ENCODE measurements at places on chromosomes 3 and 15.

GRCh38 chr15:80242802-80243201 lies 9.2 kb downstream of the CTXND1 start:
- DNase-seq, result no peak

GRCh38 chr15:99100245-99101173 lies 4.4 kb upstream of the SYNM start:
- peak; percentile 7 for DNase-seq

DNA sequence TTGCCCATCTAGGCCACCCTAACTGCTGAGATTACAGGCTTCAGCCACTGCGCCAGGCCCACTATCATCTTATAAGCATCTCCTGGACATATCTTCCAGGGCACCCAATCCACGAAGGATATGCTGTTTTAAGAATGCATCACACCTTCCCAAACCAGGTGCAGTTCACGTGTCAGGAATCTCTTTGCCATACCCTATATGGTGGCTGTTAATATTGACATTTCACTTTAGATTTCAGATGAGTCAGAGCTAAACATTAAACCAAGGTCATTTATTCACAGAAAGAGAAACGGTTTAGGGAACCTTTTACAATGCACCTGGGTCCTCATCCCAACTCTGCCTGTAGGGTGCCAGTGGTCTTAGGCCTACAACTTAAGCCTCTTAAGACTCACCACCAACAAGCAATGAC lies 85.7 kb downstream of the TBL1XR1 start:
- DNase-seq, result no peak

DNA sequence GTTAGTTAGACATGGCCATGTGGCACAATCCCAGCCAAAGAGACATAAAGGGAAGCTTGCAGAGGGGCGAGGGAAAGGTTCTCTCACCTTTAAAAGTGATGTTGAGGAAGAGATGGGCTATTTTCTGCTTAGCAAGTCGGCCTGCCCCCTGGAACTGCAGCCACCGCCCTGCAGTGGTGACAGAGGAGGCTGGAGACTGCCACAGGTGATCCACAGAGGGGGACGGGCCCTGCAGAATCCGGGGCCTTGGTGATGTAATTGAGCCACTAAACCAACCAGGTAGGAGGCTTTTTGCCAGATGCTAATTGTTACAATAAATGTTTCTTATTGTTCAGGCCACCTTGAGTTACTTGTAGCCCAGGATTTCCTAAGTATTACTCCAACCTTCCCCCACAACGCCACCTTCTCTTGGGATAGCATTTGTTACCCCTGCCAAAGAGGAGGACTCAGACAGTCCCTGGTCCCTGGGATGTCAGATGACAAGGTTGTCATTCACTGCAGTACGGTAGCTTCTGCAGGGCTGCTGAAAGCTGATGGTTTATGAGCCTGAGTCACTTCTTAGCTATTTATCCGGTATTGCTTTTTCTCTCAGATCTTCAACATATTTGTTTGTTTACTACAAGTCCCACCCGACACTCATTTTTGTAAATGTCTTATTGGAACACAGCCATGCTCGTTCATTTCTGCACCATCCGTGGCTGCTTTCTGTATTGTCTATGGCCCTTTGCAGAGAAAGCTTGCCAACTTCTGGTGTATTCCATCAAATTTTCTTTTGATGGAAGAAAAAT lies 63.3 kb upstream of the SEC61A1 start:
- no peak for DNase-seq

DNA sequence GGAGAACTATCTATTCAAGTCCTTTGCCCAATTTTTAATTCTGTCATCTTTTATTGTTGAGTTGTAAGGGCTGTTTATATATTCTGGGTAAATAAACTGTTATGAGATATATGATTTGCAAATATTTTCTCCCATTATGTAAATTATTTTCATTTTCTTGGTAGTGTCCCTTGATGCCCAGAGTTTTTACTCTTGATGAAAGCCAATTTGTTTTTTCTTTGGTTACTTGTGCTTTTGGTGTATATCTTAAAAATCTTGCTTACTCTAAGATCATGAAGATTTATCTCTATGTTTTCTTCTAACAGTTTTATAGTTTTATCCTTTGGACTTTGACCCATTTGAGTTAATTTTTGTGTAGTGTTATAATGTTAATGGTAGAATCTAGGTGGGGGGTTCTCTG lies 44.5 kb downstream of the TIMP4 start:
- no peak for DNase-seq

DNA sequence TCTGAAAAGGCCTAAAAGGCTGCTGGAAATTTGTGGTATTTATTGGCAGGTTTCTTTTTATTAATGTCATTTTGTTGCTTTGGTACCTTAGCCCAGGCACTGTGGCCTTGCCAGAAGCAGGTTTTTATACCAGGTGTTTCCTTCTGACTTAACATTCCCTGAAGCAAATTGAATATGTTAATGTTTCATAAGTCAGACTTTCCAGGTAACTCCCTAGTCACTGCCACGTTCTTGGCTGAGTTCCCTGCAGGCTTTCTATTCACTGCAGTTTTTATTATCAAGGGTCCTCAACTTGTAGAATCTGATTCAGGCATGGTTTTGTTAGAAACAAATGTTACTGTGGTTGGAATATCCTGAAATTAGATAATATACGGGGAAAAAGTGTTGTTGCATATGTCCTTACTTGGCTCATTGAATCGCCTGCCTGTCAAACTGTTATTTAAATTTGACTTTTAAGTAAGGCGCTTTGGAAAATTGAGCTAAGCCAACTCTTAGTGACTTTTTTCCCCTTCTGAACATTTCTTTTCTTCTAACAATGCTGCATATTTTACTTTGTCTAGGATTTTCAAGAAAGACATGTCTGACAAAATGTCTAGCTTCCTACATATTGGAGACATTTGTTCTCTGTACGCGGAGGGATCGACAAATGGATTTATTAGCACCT lies 22.9 kb downstream of the ITPR1 start:
- no peak for DNase-seq

- DNase-seq, result no peak
These were observed 8.5 kb upstream of the CTXND1 start for GRCh38 chr15:80260551-80260950.

- DNase-seq, result no peak
These were observed 3.4 kb upstream of the TRIM71 start for GRCh38 chr3:32814361-32814760.

DNA sequence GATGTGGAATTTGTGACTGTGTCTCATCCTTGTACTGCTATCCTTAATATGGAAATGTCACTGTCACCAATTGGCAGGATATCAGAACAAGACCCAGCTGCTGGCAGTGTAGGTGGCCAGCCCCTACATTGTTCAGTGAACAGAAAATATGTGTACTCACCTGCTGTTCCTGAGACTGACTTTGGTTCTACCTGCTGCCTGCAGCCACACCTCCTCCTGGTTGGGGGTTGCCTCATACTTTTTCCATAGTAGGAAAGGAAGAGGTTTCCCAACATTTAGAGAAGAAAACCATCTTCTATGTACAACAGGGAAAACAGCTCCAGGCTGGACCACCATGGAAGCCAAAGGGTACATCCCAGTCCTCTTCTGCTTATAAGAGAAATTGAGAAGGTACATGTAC lies 35.9 kb downstream of the SLC12A1 start:
- DNase-seq, result no peak

GRCh38 chr3:173893066-173893465 lies 495.5 kb downstream of the NLGN1 start:
- DNase-seq, result no peak

- DNase-seq, result no peak
These were observed 256.5 kb downstream of the SHQ1 start for GRCh38 chr3:72591522-72592421.

DNA sequence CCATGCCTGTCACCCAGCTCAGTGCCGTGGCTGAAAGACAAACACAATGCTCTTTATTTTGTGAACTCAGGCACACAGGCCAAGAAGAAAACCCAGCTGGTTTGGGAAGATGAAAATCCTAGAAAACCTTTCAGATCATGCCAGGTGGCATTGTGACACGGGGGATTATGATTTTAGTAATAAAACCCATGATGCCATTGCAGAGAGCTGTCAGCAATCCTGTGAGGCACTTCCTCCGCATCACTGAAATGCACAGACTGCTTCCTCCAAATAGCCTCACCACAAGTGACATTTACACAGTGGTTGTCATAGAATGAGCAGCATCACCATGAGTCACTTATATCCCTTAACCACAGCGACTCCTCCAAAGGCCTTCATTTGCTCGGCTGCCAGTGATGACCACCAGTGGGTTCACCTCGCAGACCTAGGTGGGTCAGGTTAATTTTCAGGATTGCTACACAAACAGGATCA lies 22.7 kb downstream of the ABHD6 start:
- DNase-seq, result no peak

GRCh38 chr3:133915685-133916658 lies 20.3 kb upstream of the RAB6B start:
- no peak for DNase-seq

DNA sequence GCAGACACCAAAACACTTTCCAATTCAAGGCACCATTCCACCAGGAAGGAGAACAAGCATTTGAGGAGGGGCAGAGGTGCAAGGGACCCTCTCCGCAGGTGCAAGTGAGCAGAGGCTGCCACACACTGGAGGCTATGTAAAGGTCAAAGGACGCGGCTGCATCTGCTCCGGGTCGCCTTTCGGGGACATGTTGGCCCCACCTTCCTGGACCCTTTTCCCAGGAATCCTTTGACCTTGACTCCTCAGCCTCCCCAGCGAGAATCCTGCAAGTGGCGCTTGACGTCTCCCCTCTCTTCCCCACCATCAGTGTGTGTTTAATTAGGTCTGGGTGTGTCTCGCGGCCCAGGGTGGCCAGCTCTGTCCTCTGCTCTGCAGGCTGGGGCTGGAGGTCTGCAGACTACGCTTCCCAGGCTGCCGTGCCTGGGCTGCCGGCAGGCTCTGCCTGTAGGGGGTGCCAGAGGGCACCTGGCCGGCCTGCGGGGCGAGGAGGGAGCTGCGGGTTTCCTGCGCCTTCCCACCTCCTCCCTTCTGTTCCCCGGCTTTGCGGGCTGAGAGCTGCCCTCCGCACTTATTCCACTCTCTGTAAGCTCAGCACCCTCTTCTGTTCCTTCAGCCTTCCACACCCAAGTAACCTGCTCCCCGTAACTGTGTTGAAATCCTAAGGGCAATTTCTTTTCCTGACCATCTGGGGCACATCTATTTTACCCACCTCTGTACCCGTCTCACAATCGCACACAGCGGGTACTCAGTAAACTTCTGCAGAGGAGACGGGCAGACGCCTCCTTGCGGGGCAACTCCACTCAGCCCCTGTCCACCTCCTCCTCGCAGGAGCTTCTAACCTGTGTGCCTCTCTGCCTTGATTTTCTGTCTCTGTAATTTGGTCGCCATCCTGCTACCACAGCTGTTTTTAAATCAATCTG lies 129.8 kb downstream of the NSMCE3 start:
- DNase-seq, result peak; percentile 9

DNA sequence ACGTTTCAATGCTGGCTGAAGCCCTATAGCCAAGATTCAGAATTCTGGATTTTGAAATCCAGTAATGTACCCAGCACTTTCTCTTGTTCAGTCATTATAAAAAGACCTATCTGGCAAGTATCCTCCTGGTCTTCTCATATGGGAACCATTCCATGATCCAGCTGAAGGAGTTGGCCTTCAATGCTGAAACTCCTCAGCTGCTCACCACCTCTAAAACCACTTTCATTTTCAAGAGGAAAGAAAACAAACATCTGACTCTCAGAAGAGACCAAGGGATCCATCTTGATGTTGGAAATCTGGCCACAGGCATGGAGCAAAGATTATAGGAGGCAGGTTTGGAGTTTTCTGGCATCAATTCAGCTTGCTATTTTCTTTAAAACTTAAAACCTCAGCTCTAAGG lies 235.4 kb downstream of the FMN1 start:
- DNase-seq, result no peak

DNA sequence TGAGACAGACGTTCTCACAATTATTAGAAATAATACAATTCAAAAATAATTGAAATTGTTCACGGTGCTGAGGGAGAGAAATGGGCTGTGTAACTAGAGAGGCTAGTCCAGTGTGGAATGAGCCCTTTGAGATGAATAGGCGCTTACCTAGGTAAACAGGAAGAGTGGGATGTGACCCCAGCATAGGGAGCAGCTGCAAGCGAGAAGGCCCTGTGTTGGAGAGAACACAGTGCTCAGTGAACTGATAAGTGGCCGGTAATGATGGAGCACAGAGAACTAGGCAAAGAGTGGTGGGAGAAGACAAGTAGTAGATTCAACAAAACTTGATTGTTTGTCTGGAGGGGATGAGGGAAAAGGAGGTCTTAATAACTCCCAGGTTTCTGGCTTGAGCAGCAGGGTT lies 103.9 kb downstream of the HCN4 start:
- DNase-seq, result no peak

DNA sequence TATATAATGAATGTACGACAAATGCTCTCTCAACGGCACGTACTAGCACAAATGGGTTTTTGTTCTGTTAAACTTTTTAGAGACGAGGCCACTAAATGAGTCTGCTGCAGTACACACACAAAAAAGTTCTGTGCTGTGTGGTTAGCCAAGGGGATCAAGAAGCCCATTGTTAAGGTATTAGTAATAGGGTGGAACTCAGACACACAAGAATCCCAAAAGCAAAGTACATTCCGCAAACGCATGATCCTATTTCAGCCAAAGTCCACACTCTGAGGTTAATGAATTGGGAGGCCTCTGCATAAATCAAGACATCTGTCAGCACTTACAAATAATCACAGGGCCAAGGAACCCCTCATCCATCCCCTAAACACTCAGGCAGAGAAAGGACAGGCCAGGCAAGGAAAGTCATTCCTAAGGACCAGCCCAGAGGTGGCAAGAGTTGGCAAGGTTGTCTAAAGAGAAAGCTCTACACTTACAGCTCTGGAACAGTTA lies 12.1 kb downstream of the OSBPL10 start:
- DNase-seq, result no peak

DNA sequence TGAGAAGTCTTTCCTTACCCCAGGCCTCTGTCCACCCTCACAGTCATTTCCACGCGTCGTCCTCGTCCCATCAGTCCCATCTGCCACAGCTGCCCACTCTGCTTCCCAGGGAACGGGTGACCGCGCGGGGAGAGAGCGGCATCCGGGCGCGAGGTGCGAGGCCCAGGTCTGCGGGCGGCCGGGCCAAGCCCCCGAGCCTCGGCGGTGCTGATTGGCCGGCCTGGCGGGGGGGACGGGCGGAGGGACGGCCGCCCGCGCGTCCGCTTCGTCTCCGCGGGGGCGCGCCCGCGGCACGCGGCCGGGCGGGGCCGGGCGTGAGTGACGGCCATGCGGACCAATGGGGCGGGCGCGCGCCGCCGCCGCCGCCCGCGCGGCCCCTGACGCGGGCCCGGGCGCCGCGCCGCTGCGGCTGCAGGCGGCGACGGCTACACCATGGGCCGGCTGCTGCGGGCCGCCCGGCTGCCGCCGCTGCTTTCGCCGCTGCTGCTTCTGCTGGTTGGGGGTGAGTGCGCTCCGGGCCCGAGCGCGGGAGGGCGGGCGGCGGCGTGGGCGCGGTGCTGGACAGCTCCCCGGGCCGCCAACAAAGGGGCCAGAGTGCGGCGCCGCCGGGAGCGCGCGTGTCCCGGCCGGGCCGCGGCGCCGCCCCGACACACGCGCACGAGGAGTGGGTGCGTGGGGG lies at the start of gene PODXL2:
Gene PODXL2 (plus strand): TSS at position 398 of the 679 bp plus-strand sequence. CDS start 35 bp downstream, at position 433.
- peak; percentile 20 for DNase-seq

DNA sequence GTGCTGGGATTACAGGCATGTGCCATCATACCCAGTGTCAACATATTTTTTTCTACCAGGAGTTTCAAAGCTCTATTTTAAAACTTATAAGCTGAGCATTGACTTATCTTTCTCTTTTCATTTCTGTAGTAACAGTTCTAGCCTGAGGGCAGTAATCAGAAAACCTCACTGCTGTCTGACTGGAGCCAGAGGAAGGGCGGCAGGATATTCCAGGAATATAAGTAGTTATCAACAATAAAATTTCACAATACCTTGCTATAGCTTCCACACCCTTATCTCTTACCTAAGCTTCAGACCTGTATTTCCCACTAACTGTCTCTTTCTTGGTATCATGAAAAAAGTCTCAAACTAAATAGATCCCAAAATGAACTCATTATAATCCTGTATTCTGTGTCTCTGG lies 5.1 kb upstream of the NEDD4 start:
- no peak for DNase-seq
